HCT116 (cell line): ENCODE measurements at places on chromosomes 12 and 14. TPM values are rescaled to one million over a fixed set of nuclear protein-coding genes. Genes with fewer than 3 reads are reported as not detected.

- DNase-seq = no peak
Observed at GRCh38 chr14:22251090-22251489, 337.9 kb downstream of the DAD1 start.

DNA sequence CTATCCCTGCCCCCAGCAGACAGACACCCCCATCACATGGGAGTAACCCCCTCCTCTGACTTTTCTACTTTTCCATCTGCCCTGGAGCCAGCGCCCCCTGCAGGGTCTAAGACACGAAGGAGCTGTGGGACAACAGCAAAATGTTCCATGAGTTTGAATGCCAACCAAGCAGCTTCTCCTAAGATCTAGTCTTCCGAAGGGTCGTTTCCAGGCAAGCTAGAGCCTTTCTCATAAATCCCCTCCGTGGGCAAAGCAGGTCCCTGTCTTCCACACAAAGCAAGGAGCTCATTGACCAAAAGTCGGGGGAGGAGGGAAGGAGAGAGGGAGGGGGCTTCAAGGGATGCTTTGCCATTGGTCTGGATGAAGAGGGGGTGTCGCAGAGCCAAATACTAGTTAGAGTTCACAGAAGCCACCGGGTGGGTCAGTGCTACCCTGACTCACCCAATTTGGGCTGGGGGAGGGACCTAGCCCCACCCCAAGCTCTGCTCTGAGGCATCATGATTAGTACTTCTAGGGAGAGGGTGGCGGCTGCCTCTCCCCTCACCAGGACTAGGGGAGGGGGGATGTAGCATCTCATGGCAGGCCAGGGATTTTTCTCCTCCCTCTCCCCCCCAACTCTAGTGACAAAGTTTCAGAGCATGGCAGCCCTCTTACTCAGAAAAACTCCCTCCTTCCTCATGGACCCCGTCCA is 1.6 kb downstream of the MSI1 start:
- DNase-seq = no peak

DNA sequence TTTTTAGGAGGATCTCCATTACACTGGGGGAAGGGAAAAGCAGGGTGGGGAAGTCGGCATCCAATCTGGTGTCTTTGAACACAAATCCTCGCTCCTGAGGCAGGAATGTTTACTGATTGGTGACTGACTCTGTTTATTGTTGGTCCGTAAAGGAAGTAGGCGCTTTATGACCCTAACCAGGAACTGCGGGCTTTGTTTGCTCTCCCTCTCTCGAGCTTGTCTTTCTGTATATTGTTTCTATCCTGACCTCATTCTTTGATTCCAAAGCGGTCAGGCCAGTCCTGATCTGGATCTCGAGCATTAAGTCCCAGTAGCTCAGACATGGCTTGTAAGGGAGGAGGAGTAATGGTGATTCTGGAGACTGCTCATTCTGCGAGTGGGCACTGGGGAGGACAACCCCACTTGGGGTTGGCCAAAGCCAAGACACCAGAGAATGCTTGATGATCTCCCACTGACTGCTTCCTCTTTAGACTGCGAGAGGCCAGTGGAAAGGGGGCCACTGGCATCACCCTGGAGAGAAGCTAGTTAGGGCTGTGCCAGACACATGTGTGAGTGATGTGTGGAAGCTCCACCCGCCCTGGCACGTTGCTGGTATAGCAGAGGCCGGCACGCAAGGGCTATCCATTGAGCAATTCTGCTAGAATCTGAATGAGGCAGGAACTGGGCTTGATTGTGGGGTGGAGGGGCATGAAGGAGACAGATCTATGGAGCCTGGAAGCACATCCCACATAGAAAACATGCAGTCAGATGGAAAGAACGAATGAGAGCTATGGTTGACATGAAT is 194.6 kb downstream of the PAX9 start:
- no peak for DNase-seq

DNA sequence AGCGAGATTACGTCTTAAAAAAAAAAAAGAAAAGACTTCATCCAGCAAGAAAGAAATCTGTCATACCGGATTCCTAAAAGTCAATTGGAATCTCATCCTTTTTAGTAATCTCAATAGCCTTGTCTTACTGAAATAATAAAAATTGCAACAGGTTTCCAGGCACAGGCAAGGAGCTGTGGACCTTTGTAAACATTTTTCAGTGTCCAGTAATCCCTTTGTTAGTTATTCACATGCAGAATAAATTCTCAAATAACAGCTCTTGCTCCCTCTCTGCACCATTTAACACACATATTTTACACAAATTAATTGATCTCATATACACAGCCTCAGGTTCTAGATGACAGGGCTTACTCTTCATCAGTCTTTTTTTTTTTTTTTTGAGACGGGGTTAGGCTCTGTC is 22.0 kb upstream of the CALM1 start:
- no peak for DNase-seq

DNA sequence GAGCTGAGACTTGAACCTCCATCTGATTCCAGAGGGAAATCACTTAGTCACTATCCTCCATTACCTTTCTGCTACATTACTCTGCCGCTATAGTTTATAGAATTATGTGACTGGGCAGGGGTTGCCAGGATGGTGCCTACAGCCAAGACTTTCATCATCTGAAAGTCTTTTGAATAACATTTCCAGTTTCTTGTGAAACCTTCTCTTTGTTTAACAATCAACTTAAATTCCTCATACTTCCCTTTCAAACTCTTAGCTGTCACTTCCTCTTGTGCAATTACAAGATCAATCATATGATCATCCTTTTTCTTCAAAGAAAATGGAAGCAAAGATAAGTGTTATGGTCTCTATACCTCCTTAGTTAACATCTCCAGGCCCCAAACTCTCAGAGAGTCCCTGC is 25.4 kb upstream of the PELI2 start:
- no peak for DNase-seq

DNA sequence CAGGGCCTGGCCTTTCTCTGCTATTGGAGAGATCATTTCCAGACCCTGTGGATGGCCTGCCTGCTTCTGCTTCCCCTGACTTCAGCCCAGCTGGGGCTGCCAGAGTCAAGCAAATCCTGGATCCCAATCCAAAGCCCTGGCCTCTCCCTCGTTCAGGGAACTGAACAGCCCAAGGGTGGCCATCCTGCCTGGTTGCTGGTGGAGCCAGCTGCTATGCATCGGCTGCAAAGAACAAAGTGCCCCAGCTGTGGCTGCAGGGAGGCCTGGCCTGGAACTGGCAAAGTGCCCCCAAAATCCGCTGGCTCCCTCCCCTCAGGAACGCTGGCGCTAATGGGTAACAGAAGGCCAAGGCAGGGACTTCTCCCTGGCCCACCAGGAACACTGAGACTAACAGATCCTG is 56.4 kb downstream of the LRRC74A start:
- no peak for DNase-seq

Gene NEUROD4
- total RNA-seq = not detected

Gene ITPR2
- 6.5 TPM for total RNA-seq

Gene RFX4
- not detected for total RNA-seq
